ENCODE measurements at places on chromosomes 12 and 14. TPM values are rescaled to one million over a fixed set of nuclear protein-coding genes. Genes with fewer than 3 reads are reported as not detected.

GRCh38 chr12:67355428-67356379 lies 86.5 kb downstream of the CAND1 start:
- DNase-seq = no peak

GRCh38 chr14:36271222-36271621 lies 49.2 kb downstream of the MBIP start:
- DNase-seq = no peak

DNA sequence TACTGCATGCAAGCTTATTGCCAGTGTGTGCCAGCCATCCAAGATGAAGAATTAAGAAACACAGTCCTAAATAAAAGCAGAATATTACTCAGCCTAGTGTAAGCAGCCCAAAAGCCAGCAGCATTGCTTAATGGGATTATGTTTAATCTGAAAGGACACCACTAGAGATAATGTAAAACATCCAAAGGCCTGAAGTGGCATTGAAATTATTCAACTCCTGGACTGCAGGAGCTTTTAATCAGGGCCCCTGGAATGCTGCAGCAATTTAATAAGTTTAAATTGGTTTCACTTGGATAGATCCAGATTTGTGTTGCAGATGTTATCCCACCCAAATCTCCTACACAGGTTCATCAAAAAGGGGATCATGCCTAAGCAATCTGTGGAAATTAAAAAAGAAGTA lies 193.0 kb downstream of the C12orf50 start:
- DNase-seq = no peak

GRCh38 chr12:92055877-92056276 lies 89.8 kb downstream of the BTG1 start:
- no peak for DNase-seq

DNA sequence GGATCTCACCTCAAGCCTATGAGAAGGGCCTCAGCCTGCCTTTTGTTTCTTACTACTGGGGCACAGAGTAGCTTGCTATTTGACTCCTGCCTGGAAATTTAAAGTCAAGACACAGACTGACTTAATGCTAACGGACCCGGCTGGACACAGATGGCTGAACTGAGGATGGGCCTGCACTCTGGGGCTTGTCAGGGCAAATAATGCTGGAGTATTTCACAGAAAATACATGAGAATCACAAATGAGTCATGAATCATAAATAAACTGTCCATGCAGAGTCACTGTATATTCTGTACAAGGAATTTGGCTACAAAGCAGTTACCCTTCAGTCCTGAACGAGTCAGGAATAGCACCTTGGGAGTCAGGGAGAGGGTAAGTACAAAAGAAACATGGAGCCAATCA lies 683.2 kb upstream of the FOXG1 start:
- no peak for DNase-seq

- peak; percentile 30 for DNase-seq
These were observed 491 bp downstream of the WDR20 start for GRCh38 chr14:102140027-102140749.

The SPIC gene
- not detected for total RNA-seq

GRCh38 chr14:73625706-73626105 lies 13.4 kb downstream of the ACOT6 start:
- DNase-seq = no peak

Measured in WTC11 (cell line).